Epithelial cell of alveolus of lung (primary cell): ENCODE measurements at places on chromosomes 7 and 10. TPM values are rescaled to one million over a fixed set of nuclear protein-coding genes. Genes with fewer than 3 reads are reported as not detected.

Gene GNGT1
- not detected in 2 replicates for total RNA-seq

Gene INTS1
- total RNA-seq: 49.7 and 63.2 TPM in 2 replicates

Gene WIPF3
- total RNA-seq: not detected in 2 replicates

Gene BTRC
- 7.9 and 11.9 TPM in 2 replicates for total RNA-seq

Gene EPO
- total RNA-seq: 0.48 TPM in 1 of 2 replicates, not detected in the other

Gene TMEM236
- total RNA-seq: not detected in 2 replicates

Gene PRKAR2B
- total RNA-seq: 7.9 and 47.7 TPM in 2 replicates

Gene HERPUD2
- total RNA-seq: 23.7 and 23.9 TPM in 2 replicates

Gene GRM8
- total RNA-seq: not detected in 2 replicates

Gene SDHAF3
- 7.8 and 10.9 TPM in 2 replicates for total RNA-seq

Gene STEAP4
- total RNA-seq: under 0.01 and 0.08 TPM in 2 replicates

Gene DEPP1
- total RNA-seq: 11.5 and 18.7 TPM in 2 replicates

Gene STEAP1B
- 4.4 and 9.4 TPM in 2 replicates for total RNA-seq

Gene TDRD1
- not detected in 2 replicates for total RNA-seq

Gene NKX1-2
- total RNA-seq: 0.26 TPM in 1 of 2 replicates, not detected in the other

Gene CCDC146
- 0.24 and 0.26 TPM in 2 replicates for total RNA-seq

Gene INA
- 1.1 and 3.4 TPM in 2 replicates for total RNA-seq

Gene EVX1
- not detected in 2 replicates for total RNA-seq

Gene PGAM1
- 543 and 737 TPM in 2 replicates for total RNA-seq

Gene EIF3B
- 83.0 and 133 TPM in 2 replicates for total RNA-seq

Gene FAM237B
- total RNA-seq: not detected in 2 replicates

Gene LEP
- not detected in 2 replicates for total RNA-seq

Gene PHKG1
- 0.08 TPM in 1 of 2 replicates, not detected in the other for total RNA-seq

Gene DLX5
- 0.13 TPM in 1 of 2 replicates, not detected in the other for total RNA-seq

Gene ECD
- 22.3 and 28.8 TPM in 2 replicates for total RNA-seq

Gene SPDYE8
- not detected in 2 replicates for total RNA-seq

Gene PKD2L1
- total RNA-seq: not detected in 2 replicates

Gene GPR26
- not detected in 2 replicates for total RNA-seq

Gene LIPN
- not detected in 2 replicates for total RNA-seq

Gene PROSER2
- 8.0 and 10.5 TPM in 2 replicates for total RNA-seq

Gene MSMB
- not detected in 2 replicates for total RNA-seq

Gene FAM20C
- 130 and 178 TPM in 2 replicates for total RNA-seq

Gene CALCR
- total RNA-seq: 0.13 TPM in 1 of 2 replicates, not detected in the other

Gene CRPPA
- total RNA-seq: 0.48 and 0.78 TPM in 2 replicates

Gene CASD1
- total RNA-seq: 11.2 and 16.1 TPM in 2 replicates

Gene RNF133
- total RNA-seq: 0.32 TPM in 1 of 2 replicates, not detected in the other

Gene PON3
- total RNA-seq: 0.13 TPM in 1 of 2 replicates, not detected in the other

Gene SVIL
- 5.8 and 16.4 TPM in 2 replicates for total RNA-seq

Gene ARPC1A
- 121 and 235 TPM in 2 replicates for total RNA-seq

Gene SDK1
- 4.9 and 8.3 TPM in 2 replicates for total RNA-seq
